Kidney epithelial cell (primary cell): ENCODE measurements at places on chromosomes 11 and 22. TPM values are rescaled to one million over a fixed set of nuclear protein-coding genes. Genes with fewer than 3 reads are reported as not detected.

GRCh38 chr11:130068546-130068985 is 1.1 kb upstream of the APLP2 start:
- no peak for DNase-seq

DNA sequence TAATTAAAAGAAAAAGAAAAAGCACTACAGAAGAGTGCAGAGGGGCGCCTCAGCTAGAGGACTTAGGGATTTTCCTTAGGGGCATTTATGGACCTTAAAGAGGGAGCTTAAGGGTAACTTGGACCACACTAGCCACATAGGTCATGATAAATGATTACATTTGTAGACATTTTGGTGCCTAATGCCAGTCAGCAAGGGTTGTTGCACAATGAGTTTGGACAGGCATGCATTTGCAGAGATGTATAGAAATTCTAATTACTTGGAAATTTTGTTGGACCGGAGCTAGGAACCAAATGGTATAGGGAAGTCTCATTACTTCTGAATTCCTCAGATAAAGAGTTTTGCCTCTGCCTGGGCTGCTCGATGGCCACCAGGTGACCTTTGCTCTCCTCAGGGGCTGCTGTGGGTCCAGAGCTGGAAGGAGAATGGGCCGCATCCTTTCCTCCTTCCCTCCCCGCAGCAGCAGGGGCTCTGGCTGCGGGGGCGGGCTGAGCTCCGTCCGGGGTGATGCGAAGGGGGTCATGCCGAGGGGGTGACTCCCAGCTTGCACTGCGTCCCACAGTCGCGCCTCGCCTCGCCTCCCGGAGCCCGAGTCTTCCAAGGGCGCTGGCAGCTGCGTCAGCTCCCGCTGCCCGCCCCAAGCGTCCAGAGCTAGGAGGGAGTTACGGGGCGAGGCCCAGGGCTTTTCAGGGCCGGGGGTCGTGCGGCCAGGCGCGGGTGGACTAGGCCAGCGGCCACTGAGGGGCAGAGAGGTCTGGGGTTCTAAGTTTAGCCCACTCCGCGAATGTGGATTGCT is 20.3 kb upstream of the MALAT1 start:
- no peak for DNase-seq

DNA sequence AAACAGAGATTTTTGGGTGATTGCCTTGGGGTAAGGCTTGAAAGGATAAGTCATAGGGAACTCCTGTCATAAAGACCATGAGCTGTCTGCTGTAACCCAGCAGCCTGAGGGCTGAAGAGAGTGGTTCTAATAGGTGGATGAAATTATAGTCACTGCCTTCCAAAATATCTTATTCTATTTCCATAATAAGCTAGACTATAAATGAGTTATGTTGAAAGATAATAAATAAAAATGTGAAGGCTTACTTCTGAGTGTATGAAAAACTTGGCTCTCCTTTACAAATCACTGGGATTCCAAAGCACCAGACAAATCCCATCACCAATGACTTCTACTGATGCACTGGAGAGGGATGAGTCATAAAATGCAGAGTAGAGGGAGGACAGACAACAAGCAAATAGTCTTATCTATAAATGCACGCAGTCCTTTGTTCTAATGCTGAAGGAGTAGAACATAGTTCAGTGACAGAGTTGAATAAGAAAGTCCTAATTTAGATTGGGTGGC is 775.0 kb upstream of the LRRC4C start:
- DNase-seq, result no peak

DNA sequence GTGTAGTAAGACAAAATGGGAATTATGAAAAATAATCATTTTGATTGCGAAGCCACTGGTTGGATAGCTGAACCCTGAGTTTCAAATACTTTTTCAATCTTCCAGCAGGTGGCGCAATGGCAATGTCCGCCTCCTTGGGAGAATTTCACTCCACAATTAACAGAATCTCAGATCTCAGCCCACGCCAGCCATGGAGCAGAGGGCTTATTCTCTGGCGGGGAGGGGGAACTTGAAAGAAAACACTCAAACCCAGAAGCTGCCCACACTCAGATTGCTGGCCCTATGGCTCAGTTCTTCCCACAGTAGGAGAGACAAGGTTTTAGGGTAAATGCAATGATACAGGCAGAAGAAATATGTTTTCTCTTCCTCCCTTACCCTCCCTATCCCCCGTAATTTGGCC is 38.7 kb upstream of the RCN1 start:
- DNase-seq, result no peak

- DNase-seq, result no peak
Measured at GRCh38 chr22:43956805-43957463, 1.7 kb downstream of the SAMM50 start.

DNA sequence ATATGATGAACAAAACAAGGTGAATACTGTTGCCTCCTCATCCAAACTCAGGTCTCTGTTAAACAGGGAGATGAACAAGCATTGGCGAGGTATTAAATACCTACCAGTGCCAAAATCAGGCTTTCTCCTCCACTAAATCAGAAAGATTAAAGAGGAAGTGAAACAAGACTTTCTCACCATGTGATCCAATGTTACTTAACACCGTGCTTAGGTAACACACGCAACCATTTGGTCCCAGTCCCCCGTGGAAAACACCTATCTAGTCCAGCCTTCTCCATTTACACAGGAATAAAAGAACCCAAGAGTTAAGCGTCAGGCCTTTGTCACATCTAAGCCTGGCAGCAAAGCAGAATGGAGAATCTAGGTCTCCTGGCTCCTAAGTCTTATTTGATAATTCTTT is 34.5 kb downstream of the TENM4 start:
- DNase-seq, result no peak

The FXYD6 gene
- total RNA-seq, result 45.8 and 83.4 TPM in 2 replicates

The OR8G5 gene
- not detected in 2 replicates for total RNA-seq

The OR51E1 gene
- total RNA-seq, result not detected in 2 replicates
